Stimulated activated CD4-positive, alpha-beta T cell treated with anti-CD3 and anti-CD28 coated beads, Interleukin-1b, Interleukin-23, amount 100 ng/mL, for 24 hours (primary cell): ENCODE measurements at places on chromosomes 6 and 20.

DNA sequence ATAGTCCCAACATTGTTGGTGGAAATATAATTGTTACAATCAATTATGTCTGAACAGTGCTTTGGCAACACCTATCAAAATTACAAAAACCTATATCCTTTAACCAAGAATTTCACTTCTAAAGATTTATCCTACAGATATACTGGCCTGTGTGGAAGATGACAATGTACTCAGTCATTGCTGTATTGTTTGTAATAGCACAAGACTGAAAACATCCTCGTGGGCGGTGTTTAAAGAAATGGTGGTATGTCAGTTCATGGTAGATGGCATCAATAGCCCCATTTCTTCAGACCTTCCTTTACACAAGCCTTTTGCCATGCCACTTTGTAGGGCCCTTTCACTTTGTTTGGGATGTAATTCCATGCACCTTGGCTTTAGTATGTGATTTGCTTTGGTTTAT lies 9.8 kb upstream of the TPBG start:
- no peak for DNase-seq

DNA sequence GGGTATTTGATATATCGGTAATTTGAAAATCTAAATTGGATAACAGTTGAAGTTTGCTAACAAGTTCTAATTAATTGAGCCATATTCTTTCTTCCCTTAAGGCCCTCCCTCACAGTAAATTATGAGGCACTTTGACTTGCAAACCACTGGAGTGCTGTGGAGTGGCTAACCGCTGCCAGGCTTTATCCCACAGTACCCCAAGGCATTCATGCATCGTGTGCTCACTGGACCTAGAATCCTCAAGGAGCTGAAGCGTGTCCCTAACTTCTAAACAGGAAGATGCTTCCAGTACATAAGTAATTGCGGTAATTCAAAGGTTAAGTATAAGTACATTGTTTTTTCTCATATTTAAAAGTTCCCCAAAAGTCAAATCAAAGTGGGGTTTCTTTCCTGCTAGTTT lies 499.9 kb downstream of the TFAP2A start:
- DNase-seq: no peak

DNA sequence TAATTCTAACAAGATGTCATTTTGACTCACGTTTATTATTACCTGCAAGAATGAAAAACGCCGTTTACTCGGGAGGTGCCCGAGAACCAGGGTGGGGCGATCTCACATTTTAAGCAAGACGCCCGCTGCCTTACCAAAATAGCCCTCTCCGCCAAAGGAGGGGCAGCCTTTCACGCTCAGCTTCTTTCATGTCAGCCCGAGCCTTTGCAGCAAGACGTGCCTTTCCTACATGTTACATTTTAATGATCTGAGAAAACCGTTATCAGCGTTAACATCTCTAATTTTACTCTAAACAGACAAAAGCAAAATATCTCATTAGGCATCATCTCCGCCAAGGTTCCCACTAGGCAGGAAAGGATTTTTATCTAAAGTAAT lies 2.0 kb downstream of the BACH2 start:
- DNase-seq: no peak

GRCh38 chr20:59469267-59470252 lies 134.8 kb upstream of the PHACTR3 start:
- no peak for DNase-seq

- DNase-seq: no peak
Measured at GRCh38 chr6:151175662-151176445, 63.9 kb upstream of the AKAP12 start.

GRCh38 chr20:19232997-19233794 lies 20.8 kb downstream of the SLC24A3 start:
- DNase-seq: no peak

GRCh38 chr6:7285416-7285815 lies 27.6 kb downstream of the SSR1 start:
- no peak for DNase-seq

- no peak for DNase-seq
Measured at GRCh38 chr20:61244213-61244612, 7.8 kb upstream of the CDH4 start.

DNA sequence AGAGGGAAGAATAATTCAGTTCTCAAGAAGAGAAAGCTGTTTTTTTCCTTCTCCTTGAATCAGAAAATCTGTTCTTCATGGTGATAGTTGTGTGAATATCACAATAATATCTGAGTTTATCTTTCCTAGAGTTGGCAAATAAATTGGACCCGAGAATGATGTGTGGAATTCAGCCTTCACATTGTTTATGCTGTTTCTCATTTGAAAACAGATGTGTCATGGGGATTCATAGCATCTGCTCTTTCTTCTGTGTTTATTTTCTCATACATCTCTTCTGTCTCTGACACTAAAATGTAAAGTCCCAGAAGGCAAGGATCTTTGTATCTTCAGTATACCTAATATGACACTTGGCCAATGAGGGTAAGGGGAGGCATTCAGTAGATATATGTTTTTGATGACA lies 103.6 kb upstream of the SGK1 start:
- no peak for DNase-seq
